ENCODE measurements at places on chromosomes 7 and 10.
A peak's percentile ranks its signal among the peaks of the same experiment; 100 is the strongest.

- DNase-seq, result peak; percentile 70
Measured at GRCh38 chr10:97454330-97455036, 8.5 kb downstream of the ZDHHC16 start.

DNA sequence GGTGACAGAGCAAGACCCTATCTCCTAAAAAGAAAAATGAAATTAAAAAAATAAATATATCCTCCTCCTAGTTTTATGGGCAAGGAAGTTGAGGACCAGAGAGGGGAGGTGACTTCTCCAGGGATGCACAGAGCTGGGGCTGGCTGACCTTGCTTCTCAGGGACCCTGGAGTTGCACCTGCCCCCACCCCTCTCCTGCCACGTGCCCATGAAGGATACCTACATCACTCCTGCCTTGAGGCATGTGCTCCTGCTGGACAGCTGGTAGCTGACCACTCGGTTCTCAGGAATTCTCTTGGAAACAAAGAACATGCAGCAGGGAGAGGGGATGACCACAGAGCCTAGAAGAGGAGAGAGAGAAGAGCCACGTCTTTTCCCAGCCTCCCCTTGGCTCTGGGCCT, 522 bp downstream of the CCL24 start:
- no peak for DNase-seq

DNA sequence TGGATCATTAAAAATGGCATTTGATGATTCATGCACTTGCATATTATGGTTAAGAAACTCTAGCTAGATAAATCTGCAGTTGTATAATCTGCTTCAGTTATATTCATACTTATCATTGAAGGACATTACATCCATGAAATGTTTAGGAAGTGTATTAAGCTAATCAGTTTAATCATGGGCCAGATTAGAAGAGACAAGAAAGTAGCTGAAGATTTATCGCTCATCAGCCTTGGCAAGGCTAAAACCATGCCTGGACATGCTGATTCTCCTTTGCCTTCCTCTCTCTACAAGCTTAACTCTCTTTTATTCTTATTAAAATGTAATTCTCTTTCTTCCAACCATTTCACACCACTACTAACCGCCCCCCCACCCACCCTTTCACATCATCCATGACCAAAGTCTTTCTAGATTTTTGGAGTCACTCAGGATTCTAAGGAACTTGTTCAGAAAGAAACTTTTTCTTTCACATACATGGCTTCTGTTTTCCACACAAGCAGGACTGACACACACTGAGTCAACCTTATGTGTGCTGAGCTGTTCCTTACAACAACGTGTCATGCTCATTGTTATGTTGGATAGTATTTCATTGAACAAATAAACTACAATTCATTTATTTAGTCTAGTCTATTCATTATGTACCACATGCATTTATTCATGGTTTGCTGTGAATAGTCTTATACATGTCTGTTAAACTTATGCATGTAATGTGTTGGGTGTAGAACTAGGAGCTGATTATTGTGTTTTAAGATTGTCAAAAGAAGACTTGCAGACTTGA, 227.3 kb upstream of the SP8 start:
- no peak for DNase-seq

DNA sequence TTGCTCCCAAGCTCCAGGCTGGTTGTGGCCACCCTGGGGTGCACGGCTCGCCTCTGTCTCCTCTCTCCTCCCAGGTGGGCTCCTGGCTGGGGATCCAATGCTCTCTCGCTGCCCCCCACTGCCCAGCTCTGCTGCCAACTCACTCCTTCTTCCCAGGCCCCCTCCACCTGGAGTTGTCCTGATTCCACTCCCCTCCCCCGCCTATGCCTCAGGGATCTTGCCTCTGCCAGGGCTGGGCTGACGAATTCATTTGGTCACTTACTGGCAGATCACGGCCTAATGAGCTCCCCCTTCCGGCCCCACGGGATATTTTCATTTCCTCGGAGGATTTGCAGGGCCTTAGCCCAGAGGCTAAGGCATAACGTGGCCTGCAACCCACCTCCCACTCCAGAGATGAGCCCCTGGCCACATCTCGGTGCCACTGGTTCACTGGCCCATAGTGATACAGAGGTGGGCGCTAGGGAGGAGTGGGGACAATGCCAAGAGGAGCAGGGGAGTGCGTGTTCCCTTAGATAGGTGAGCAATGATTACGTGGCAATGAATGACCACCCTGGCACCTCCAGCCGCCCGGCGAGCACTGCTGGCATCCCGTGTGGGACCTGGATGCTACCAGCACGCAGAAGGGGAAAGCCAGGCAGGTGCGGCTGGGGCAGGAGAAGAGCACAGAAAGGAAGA, 344.6 kb upstream of the SHH start:
- peak; percentile 49 for DNase-seq

- no peak for DNase-seq
Measured at GRCh38 chr7:16685535-16685934, 39.6 kb downstream of the BZW2 start.

- no peak for DNase-seq
Measured at GRCh38 chr10:114073395-114074186, 29.9 kb downstream of the ADRB1 start.

- DNase-seq, result no peak
Measured at GRCh38 chr10:76640806-76641205, 996.8 kb downstream of the KCNMA1 start.

GRCh38 chr7:103119791-103120291, 29.1 kb downstream of the NAPEPLD start:
- DNase-seq, result no peak

GRCh38 chr10:120841522-120842189, 9.5 kb upstream of the WDR11 start:
- DNase-seq, result no peak
